ENCODE measurements at places on chromosomes 3 and 15.

GRCh38 chr3:43175541-43175940 is 69.7 kb upstream of the POMGNT2 start:
- DNase-seq, result no peak

DNA sequence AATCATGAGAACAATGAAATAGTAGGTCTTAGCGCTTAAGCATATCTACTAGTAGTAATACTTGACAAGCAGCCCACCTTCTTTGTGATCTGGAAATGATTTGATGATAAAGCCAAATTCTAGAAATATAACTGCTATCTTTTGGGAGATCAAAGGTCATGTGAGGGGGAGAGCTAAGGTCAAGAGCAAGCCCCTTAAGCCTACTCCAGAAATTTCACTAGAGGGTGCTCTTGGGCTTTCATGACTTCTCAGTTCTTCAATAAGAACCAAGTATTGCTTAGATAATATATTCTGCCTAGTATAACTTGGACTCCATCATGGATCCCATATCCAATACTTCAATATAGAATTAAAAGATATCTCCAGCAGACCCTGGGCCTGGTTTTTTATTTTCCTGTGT is 319.6 kb downstream of the ZBTB20 start:
- peak; percentile 13 for DNase-seq

DNA sequence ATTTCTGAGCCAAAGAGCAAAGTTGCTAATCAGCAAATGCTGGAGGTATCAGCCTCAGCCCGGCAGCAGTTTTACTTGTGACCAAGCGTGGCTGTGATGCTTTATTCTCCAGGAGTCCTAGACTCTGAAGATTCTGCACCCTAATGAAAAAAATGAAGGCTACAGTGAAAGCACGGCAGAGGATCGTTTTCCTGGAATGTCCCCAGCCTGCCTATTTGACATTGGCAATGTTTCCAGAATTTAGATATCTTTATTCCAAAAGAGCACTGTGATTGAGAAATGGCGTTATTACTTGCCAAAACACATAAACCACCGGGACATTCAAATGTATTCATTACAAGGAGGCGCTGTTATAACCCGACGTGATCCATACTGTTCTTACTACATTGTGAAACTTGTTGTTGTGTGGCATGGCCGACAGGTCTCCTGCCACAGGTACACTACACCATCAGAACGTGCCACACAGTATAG is 263.8 kb downstream of the SLCO3A1 start:
- DNase-seq, result no peak

GRCh38 chr3:122520861-122521260 is 6.1 kb upstream of the KPNA1 start:
- no peak for DNase-seq

- no peak for DNase-seq
Observed at GRCh38 chr15:69161079-69161877, 843 bp downstream of the GLCE start.

DNA sequence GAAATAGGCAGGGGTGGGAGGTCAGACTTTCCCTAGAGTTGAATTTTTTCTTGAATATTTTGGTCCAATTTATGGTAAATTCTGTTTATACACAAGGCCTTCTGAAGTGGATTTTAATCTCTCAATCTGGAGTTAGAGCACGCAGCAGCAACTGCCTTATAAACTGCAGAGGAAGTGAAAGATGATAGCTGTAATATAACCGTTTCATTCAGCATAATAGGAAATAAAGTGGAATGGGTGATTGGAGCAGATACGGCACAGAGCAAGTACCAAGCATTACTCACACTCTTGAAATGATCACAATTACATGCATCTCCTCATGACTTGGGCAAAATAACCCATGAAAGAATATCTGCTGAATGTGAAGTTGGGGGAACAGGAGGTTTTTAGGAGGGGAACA is 106.8 kb downstream of the ARRDC4 start:
- no peak for DNase-seq

DNA sequence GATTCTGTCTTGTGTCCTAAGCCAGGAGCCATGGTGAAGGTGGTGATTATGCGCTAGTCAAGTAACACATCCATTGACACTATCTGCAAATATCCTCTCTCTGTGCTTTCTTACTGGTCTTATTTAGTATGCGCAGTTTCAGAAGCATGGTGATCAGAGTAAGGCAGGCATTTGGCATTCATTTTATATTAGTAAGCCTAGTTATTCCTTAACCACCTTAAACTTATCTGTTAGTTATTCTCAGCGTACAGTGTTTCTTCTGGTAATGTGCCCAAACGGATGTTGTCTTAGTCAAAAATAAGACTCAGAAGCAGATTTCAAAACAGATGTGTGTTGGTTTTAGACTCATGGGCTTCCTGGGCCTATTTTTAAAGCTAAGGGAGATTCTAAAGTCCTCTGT is 329.2 kb downstream of the GRM7 start:
- no peak for DNase-seq

GRCh38 chr3:58003093-58003492 is 5.1 kb upstream of the FLNB start:
- DNase-seq, result no peak

DNA sequence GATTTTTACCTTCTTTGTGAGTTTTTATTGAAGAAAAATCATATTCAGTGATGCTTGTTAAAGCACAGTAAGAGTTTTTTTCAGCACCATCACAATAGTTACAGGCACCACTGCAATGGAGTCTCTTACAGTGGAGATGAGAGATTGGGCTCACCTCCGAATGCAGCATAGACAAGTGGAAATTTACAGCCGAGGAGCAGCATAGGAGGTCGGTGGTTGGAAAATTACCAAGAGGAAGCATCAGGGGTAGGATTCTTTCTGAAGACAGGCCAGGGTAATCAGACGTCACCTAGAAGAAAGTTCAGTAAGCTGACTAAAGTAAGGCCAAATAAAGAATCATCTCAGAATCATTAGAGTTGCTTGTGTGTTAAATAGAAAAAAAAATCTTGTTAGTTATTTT is 491.6 kb downstream of the RBMS3 start:
- no peak for DNase-seq

GRCh38 chr3:99108508-99108907 is 207.0 kb upstream of the DCBLD2 start:
- DNase-seq, result no peak

- DNase-seq, result peak; percentile 53
Observed at GRCh38 chr15:41967506-41968206, 4.7 kb downstream of the EHD4 start.

DNA sequence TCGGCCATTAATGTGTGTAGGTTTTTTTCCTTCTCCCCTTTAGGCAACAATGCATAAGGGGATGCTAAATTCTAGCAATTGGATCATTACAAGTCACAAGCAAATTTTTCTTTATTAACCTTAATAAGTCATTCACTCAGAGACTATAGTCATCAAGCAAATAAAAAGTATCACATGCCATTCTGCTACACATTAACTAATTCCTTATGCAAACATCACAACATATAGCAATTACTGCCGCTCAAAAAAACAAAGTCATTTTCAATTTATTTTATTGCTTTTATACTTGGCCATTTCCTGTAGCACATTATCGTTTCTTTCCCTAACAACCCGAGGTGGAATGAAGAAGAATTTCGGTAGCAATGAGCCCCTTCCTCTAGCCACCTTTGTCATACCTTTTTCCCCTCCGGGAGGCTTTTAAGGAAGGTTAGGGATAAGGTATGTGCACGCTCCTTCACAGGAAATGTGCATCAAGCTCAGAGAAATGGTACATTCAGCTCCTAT is 421.2 kb downstream of the TIGIT start:
- no peak for DNase-seq

GRCh38 chr3:192933779-192934460 is 16.3 kb upstream of the MB21D2 start:
- DNase-seq, result no peak

Measured in GM12864 (cell line).